ENCODE measurements at places on chromosomes 13 and 19. TPM values are rescaled to one million over a fixed set of nuclear protein-coding genes. Genes with fewer than 3 reads are reported as not detected.

Gene ATP1A3
- not detected for polyA plus RNA-seq

Gene ZNF540
- 0.48 TPM for polyA plus RNA-seq

DNA sequence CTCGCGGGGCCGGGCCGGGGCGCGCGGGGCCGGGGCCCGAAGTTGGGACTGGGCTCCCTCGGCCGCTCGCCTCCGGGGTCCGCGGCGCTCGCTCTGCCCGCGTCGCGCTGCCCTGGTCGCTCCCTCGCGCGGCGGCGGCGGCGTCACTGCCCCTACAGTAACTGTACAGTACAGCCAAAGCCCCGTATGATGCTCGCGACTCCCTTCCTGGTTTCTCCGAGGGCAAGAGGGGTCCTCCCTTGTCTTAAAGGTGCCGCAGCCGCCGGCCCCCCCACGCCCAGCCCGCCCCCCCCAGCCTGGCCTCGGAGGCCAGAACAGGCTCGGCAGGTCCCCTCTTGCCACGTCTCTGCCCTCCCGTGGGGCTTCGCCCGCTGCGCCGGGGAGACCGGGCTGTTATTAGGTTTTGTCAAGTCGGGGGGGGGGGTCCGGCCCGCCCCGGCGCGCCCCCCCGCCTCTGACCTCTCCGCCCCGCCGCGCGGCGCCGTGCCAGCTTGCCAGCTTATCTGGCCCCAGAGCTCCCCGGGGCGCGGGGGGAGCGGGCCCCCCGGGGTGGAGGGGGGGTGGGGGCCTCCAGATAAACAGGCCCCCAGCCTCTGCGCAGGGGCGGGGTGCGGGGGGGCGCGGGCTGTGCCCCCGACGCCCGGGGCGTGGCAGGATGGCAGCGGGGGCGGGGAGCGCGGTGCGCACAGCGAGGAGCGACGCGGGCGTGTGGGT lies at the start of gene ZBTB7A:
Gene ZBTB7A (minus strand): TSS at position 218 of the 714 bp plus-strand sequence. CDS start 11,667 bp downstream, outside the sequence.
- DNase-seq, result no peak

DNA sequence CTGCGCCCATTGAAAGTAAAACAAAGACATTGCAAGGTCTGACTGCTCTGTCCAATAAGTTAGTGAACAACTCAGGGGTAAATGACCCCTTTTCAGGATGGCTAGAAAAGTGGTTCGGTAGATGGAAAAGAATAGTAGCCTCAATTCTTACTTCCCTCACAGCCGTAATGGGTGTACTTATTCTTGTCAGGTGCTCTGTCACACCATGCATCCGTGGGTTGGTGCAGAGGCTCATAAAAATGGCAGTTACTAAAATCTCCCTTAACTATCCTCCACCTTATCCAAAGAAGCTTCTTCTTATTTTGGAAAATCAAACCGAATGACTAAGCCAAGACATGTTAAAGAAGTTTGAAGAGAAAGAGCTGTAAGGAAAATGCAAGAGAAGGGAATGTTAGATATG lies 31.4 kb upstream of the ZNF83 start:
- DNase-seq, result no peak
